ENCODE measurements at places on chromosomes 7 and 10. TPM values are rescaled to one million over a fixed set of nuclear protein-coding genes. Genes with fewer than 3 reads are reported as not detected.

The ACSL5 gene
- 1.7 TPM for total RNA-seq

The AMZ1 gene
- total RNA-seq = 0.33 TPM

The CALCR gene
- total RNA-seq = not detected

The KCNIP2 gene
- total RNA-seq = 0.77 TPM

The APBB1IP gene
- 3.1 TPM for total RNA-seq

The MOGAT3 gene
- not detected for total RNA-seq

The ASIC3 gene
- 0.17 TPM for total RNA-seq

The KMT2E gene
- total RNA-seq = 80.9 TPM

The PTPN12 gene
- total RNA-seq = 42.6 TPM

The SPAM1 gene
- not detected for total RNA-seq

The ANKRD1 gene
- total RNA-seq = under 0.01 TPM

All from fibroblast of lung (primary cell).